ENCODE measurements at places on chromosomes 3 and 15.
A peak's percentile ranks its signal among the peaks of the same experiment; 100 is the strongest.

GRCh38 chr15:32659340-32660155 is 18.0 kb downstream of the SCG5 start:
- no peak for DNase-seq

DNA sequence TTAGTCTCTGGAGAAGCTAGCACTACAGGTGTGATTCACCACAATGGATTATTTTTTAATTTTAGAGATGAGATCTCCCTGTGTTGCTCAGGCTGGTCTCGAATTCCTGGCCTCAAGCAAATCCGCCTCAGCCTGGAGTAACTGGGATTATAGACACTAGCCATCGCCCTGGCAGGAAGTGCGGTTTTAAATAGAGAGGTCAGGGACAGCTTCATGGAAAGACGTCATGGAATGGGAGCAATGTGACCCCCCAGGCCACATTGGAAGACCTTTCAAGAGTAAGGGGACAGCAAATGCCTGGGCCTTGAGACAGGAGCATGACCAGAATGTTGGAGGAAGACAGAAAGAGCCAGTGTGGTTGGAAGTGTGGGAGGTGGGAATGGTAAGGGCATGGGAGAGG is 2.2 kb upstream of the ISG20 start:
- DNase-seq, result no peak

GRCh38 chr3:162391301-162391700 is 894.7 kb downstream of the OTOL1 start:
- DNase-seq, result no peak

DNA sequence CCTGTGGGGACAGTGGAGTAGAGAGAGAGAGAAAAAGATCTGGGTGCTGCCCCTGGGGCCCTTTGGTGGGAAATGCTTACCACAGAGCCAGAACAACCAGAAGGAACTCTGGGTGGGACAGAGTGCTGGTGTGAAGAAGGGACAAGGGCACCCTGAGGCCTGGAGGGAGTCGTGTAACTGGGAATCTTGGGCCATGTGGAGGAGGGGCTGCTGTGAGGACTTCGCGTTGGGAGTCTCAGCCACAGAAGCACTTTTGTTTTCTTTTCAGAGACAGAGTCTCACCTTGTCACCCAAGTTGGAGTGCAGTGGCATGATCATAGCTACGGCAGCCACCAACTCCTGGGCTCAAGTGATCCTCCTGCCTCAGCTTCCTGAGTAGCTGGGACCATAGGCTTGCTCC is 24.3 kb downstream of the XYLB start:
- DNase-seq, result no peak

DNA sequence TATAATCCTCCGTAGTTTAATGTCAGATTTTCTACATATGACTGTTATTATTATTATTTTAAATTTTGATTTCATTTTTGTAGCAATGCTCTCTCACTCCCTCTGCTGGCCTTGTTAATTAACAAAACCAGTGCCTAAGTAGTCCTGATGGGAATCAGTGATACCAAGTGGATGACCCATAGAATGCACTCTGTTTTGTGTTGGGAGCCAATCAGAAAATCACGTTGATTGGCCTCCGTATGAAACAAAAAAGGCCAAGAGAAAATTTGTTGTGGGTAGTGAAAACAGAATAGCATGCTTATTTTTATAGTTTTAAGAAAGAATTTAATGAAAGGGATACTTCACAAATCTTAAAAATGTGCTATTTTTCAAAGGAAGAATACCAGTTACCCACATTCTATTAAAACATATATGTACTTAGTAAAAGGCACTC is 34.4 kb upstream of the MEIS2 start:
- no peak for DNase-seq

- no peak for DNase-seq
These were observed 4.0 kb downstream of the PDHB start for GRCh38 chr3:58429657-58430056.

DNA sequence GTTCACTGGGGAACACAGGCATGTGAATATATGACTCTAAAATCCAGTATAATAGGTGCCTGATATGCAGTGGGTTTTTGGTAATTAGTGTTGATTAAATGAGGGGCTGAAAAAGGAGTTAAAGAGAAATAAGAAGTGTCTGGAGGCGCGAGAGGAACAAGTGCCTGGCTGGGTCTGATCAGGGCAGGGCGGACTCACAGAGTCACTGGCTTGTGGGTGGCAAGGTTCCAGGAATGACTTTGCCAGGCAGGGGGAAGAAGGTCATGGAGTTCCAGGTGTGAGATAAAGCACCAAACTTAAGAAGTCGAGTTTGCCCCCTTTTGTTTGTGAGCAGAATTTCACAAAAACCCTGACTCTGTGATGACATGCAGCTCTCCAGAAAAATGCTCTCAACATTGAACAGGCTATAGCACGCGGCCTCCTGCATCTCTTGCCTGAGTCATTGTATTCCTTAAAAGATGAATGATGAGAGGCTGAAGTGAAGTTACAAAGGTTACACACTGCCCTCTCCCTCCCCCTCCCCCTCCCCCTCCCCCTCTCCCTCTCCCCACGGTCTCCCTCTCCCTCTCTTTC is 63.0 kb upstream of the LMCD1 start:
- no peak for DNase-seq

DNA sequence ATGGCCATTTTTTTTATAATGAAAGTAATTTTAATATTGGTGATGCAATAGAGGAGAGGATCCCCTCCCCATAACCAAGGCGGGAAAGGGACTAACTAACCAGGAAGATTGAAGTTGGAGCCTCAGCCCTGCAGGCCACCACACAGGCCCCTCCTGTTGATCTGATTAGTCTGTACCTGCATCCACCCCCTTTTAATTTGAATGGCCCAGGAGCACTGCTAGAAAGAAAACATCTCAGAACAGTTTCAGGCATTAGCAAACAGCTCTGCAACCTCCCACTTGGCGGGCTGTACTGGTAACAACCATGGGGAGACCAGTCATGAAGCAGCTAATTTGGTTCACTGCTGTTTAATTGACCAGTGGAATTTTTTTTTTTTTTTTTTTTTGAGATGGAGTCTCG is 10.3 kb downstream of the CAV3 start:
- DNase-seq, result no peak

- no peak for DNase-seq
These were observed 62.3 kb downstream of the LDHAL6B start for GRCh38 chr15:59268852-59269407.

GRCh38 chr3:66019896-66020295 is 18.8 kb downstream of the MAGI1 start:
- no peak for DNase-seq

DNA sequence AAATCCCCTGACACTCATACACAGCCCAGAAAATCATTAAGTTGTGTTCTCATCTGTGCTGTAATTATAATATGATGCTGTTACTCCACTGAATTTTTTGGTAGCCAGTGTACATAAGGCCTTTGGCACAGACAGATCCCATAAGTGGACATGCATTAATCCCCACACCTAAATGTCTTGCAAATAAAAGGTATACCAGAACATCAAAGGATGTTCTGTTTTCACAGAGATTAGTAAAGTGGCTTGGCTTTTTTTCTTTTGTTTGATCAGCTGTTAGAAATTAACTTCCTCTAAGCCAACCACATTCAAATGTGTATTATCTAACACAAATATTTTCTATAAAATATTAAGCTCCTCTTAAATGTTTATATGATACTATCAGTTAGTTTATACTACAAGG is 2.7 kb downstream of the SST start:
- DNase-seq, result no peak

- DNase-seq, result no peak
These were observed 136.5 kb downstream of the ALCAM start for GRCh38 chr3:105503191-105503593.

GRCh38 chr3:155362808-155363689 is 69.6 kb upstream of the STRIT1 start:
- DNase-seq, result no peak

GRCh38 chr3:65262548-65262947 is 574.7 kb upstream of the ADAMTS9 start:
- DNase-seq, result no peak

DNA sequence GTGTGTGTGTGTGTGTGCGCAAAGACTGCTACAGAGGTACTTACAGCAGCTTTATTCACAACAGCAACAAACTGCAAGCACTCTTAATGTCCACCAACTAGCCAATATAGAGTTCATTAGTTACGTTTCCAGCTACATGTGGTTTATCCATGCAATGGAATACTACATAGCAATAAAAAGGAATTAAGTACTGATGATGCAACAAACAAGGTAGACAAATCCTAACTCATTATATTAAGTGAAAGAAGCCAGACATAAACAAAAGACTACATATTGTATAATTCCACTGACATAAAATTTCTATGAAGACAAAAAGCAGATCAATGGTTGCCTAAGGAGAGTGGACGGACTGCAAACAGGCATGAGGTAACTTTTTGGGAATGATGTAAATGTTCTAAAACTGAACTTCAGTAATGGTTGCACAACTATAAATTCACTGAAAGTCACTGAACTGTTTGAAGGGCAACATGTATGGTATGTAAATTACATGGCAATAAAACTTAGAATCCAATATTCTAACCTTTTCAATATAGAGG is 433.7 kb downstream of the SHQ1 start:
- DNase-seq, result no peak

- DNase-seq, result no peak
These were observed 2.2 kb downstream of the PTPRG start for GRCh38 chr3:61563313-61564271.

- no peak for DNase-seq
These were observed 26.9 kb upstream of the SEC62 start for GRCh38 chr3:169939751-169940150.

- no peak for DNase-seq
These were observed 125.8 kb downstream of the ECT2 start for GRCh38 chr3:172876297-172876696.

- DNase-seq, result no peak
These were observed 16.0 kb downstream of the TOMM70 start for GRCh38 chr3:100384733-100385525.

- no peak for DNase-seq
These were observed 210.7 kb upstream of the BHLHE40 start for GRCh38 chr3:4768521-4768920.

GRCh38 chr15:91593067-91593466 is 260.4 kb upstream of the SLCO3A1 start:
- DNase-seq, result no peak

DNA sequence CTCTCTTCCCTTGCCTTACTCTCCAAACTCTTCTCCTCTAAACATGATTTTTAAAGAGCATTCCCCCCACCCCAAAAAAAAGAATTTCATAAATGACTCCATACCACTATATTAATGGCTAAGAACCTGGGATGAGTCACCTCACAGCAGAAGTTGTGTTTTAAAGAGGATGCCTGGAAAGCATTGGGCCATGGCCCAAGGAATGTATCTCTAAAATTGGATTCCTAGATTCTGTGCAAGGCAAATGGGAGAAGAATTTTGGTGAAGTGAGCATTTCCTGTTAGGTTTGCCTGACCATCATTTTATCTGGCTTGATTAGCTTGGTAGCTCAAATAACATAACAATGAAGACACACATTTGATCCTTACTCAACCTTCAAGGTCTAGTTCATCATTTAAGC is 251.4 kb downstream of the NR1D2 start:
- no peak for DNase-seq

DNA sequence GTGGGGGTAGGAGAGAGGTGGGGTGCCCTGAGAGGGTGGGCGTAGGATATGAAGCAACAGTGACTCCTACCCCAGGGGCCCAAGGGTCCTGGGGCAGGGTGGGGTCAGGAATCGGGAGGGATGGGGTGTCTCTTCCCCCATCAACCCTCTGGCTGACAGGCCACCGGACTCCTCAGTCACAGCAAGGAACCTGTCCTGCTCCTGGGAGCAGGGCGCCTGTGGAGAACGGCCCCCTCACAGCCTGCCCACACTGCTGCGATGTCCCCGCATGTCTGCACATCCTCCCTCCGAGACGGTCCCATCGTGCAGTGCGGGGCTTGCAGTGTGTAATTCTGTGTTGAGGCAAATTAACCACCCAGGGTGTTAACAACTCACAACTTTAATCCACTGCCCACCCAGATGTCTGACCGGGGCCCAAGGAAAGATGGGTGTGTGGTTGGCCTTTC is 2.7 kb downstream of the TM4SF19 start:
- DNase-seq, result no peak

DNA sequence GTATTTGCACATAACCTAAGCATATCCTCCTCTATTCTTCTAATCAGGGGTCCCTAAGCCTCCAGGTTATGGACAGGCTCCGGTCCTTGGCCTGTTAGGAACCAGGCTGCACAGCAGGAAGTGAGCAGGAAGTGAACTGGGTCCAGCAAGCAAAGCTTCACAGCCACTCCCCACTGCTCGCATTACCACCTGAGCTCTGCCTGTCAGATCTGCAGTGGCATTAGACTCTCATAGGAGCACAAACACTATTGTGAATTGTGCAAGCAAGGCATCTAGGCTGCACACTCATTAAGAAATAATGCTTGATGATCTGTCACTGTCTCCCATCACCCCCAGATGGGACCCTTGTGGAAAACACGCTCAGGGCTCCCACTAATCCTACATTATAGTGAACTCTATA is 9.8 kb downstream of the MSL2 start:
- no peak for DNase-seq

GRCh38 chr15:60994963-60995475 is 234.1 kb downstream of the RORA start:
- peak; percentile 28 for DNase-seq

DNA sequence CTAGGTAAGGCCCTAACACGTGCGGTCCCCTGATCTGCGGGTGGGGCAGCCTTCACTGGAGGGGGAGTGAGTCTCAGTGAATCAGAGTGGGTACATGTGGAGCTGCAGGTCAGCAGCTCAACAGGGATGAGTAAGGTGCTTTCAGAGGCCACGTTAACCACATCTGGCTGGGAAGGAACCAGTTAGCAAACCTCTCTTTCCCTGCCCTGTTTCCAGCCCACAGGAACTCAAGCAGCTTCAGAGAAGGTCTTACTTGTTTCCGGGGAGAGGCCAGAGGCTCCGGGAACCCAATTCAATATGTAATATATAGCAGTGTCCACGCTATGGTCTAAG is 175.3 kb downstream of the XXYLT1 start:
- DNase-seq, result no peak

GRCh38 chr3:31361371-31362273 is 171.1 kb upstream of the STT3B start:
- no peak for DNase-seq

- no peak for DNase-seq
These were observed 6.8 kb downstream of the MFSD1 start for GRCh38 chr3:158808697-158809096.

DNA sequence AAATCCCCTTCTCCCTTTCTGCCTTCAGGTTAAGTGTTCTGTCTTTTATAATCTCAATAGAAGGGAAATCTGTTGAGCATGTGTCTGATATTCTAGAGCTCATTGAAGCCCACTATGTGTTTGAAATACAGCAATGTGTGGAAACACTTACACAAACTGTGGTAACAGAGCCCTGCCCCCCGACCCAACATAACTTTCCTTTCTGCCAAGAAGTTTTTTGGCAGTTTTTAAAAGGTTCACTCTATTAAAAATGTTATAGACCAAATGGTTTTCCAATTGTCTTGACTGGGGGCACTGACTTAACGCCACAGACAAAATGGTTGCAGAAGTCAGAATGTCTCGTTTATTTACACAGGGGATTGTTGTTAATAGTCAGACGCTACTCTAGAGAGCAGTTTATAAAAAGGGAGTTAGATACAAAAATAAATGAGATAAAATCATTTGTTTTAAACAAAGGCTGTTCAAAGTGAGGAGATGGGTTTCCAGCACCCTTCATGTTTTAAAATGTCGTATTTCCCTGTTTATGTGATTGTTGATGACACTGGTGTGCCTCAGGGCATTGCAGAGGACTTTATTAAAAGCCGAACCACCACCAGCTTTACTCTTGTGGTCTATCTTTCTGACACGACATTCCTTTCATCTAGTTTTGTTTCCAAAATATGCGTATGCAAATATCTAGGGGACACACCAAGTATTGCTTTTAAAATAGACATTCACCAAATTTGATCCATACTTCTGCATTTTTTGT is 26.7 kb upstream of the GREM1 start:
- DNase-seq, result no peak
